ENCODE measurements at places on chromosomes 13 and 19.

GRCh38 chr19:5376928-5377327 is 36.3 kb upstream of the PTPRS start:
- no peak for DNase-seq

DNA sequence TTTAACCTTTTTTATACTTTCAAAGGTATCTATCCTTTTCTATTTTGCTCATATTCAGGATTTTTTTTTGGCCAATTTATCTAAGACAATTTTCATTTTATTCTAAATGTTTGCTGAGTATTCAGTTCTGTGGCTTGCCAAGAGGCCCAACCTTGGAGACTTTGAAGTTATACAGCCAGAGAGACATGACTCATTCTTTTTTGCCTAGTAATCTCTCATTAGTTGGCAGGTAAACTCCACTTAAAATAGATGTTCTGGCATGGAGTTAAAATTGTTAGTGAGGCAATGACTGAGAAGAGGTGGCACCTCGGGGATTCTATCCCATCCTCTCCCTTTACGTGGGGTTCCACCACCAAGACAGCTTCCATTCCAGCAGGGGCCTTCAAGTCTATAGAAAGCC is 213.8 kb downstream of the KCTD12 start:
- no peak for DNase-seq

- no peak for DNase-seq
Measured at GRCh38 chr19:51586103-51586728, 15.1 kb downstream of the ZNF175 start.

DNA sequence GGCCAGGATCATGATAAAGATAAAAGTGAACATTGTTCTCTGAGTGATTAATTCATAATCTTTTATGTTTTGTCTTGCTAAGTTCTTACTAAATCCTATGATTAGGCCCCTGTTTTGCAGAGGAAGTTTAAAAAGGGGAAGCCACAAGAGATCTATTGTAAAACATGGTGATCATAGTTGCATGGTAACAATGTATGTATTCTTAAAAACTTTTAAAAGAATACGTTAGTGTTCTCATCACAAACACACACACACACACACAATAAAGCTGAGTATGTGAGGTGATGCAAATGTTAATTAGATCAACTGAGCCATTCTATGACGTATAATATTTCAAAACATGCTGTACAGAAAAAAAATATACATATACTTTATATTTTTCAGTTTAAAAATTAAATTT is 51.2 kb downstream of the MBD3L2B start:
- DNase-seq: no peak

- no peak for DNase-seq
Measured at GRCh38 chr13:59229401-59229800, 934.3 kb downstream of the DIAPH3 start.

DNA sequence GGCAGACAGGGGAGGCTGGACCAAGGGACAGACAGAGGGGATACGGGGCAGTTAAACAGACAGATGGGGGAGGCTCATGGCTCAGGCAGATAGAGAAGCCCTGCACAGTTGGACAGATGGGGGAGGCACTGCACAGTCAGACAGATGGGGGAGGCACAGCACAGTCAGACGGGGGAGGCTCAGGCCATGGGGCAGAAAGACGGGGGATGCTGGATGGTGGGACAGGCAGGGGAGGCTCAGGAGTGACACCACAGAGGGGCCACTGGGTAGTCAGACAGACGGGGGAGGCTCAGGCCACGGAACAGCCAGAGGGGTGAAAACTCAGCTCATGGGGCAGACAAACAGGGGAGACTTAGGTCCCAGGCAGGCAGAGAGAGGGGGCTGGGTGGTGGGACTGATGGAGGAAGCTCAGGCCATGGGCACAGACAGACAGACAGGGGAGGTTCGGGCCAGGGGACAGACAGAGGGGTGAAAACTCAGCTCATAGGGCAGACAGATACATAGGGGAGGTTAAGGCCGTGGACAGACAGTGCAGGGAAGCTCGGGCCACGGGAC is 886 bp downstream of the MFSD12 start:
- no peak for DNase-seq

GRCh38 chr13:108733022-108733560 is 103.7 kb downstream of the MYO16 start:
- no peak for DNase-seq

- no peak for DNase-seq
Measured at GRCh38 chr19:30799865-30800755, 427.9 kb downstream of the ZNF536 start.
